ENCODE measurements at places on chromosomes 5 and 9.

DNA sequence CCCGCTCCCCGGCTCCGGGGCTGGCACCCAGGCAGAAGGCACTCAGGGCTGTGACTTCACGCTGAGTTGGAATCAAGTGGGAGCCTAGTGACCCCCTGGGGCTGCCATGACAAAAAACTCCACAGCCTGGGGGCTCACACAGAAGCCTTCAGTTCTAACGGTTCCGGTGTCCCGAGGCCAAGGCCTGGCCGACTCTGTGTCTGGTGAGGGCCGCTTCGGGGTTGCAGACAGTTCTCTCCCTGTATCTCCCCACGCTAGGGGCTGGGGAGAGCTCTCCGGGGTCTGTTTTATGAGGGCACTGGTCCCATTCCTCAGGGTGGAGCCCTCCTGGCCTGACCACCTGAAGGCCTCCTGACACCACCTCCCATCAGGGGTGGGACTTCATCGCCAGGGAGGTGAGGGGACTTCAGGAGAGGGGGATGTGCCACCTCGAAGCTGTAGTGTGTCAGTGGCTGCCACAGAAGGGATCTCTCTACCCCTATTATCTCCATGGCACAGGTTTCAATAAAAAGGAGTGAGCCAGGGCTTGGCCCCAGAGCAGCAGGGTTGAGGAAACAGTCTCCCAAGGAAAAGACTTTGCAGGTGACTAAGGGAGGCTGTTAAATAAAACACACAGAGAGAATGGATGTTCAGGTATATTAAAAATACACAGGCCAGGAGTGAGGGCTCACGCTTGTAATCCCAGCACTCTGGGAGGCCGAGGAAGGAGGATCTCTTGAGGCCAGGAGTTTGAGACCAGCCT, 1.5 kb upstream of the SLC6A3 start:
- DNase-seq, result no peak

DNA sequence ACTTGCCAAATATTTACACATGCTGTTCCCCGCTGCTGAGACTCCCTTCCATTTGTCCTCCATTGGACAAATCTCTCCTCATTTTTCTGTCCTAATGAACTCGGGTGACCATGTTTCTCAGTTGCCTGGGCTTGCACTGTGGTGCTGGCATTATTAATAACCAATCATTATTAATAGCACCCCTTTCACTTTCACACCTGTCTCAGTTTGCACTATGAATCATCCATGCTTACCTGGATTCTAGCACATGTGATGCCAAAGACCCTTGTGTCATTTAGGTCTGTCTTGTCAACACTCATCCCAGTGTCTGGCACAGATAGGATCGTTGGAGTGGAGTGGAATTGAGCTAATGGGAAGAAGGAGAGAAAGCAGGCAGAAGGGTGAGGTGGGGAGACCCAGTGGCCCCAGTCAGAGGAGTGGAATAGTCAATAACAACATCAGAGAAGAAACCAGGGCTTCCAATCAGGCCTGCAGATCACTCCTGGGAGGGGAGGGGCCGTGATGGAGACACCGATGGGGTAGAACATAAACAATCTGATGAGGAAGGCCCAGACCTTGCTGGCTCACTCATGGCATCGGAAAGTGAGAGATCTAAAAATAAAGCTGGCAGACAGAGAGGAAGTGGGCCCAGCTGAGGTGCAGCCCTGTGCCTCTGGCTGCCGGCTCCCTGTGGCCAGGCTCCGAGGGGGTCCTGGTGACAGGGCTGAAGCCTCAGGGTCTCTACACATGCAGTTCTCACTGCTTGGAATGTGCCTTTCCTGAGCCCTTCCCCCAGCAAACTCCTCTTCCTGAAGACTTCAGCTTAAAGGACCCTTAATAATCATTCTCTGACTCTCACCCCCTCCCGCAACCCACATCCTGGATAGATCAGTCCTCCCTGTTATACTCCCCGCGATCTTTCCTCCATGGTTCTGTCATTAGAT, 33.5 kb upstream of the CRB2 start:
- peak; percentile 11 for DNase-seq

- DNase-seq, result no peak
Measured at GRCh38 chr5:173287086-173287485, 41.1 kb downstream of the STC2 start.

GRCh38 chr9:83247732-83248131, 184.8 kb upstream of the RASEF start:
- DNase-seq, result no peak

DNA sequence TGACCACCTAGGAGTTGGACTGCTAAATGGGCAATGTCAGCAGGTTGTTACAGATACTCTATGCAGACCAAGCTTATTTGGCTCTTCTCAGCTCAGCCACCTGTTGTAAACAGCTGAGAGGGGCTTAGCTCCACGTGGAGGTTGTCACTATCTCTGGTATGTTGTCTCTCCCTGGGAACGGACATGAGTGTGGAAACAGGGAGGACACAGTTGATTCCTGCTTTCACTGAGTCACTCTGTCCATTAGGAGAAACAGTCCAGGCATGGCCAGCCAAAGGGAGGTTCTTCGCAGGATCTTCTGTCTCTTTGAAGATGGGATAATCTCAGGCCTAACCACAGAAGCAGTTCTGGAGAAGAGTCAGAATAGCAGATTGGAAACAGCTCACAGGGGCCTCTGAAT, 121.2 kb downstream of the PALM2AKAP2 start:
- no peak for DNase-seq

GRCh38 chr5:160966921-160967320, 114.9 kb upstream of the ATP10B start:
- no peak for DNase-seq

GRCh38 chr5:145554399-145554798, 280.7 kb downstream of the PRELID2 start:
- no peak for DNase-seq

DNA sequence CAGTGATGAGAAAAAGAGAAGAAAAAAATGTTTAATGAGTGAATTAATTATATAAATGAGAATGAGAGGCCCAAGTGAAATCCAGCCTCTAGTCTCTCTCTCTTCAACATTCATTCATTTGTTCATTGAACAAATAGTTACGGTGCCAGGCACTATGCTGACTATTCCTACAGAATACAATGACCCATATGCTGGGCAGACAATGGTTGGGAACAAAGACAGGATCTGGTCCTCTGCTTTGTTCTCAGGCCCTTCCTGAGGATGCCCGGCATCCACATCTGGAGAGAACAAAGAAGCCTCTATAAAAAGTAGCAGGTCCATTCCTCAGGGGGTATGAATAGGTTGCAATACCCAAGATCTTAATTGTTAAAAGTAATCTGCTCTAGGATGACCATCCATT, 6.9 kb downstream of the ADAM19 start:
- no peak for DNase-seq

DNA sequence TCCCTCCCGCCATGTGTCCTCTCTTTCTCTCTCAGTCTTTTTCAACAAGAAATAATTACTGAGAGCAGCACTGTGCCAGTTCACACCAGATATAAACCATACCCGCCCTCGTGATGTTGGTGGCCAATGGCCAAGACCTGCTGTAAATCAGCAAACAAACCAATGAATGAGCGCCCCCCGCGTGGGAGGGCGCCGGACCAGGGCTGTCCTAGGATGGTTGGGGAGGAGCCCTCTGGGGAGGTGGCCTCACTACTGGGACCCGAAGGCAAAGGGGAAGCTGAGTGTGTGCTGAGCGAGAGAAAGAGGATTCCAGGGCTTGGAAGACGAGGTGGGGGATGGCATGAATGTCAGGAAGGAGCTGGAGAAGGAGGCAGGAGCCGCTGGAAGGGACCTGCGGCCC, 51.2 kb upstream of the BARHL1 start:
- DNase-seq, result no peak

GRCh38 chr5:124593952-124594351, 152.5 kb downstream of the ZNF608 start:
- DNase-seq, result no peak

DNA sequence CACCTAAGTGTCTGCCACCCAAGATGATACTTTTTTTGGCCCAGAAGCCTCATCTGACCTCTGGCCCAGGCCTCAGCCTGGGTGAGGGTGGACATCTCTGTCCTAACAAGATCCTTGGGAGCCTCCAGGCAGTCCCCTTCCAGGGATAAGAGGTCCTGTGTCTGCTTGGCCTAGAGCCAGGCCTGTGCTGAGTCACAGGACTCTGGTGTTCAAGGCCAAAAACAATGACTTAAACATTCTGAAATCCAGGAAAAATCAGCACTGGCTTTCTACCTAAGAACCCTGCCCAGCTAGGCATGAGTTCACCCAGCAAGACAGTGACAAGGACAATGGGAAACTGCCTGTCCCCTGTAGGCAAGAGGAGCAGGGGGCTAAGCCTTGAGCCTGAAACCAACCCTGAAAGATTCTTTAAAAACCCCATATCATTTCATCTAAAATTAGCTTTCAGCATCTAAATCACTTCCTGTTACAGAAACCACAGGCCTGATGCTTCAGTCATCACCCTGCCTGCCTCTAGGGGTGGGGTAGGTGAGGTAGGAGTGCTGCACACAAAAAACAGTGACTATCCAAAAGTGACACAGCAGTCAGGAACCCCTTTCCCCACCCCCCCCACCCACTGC, 29.9 kb downstream of the CSF2 start:
- DNase-seq, result peak; percentile 61

DNA sequence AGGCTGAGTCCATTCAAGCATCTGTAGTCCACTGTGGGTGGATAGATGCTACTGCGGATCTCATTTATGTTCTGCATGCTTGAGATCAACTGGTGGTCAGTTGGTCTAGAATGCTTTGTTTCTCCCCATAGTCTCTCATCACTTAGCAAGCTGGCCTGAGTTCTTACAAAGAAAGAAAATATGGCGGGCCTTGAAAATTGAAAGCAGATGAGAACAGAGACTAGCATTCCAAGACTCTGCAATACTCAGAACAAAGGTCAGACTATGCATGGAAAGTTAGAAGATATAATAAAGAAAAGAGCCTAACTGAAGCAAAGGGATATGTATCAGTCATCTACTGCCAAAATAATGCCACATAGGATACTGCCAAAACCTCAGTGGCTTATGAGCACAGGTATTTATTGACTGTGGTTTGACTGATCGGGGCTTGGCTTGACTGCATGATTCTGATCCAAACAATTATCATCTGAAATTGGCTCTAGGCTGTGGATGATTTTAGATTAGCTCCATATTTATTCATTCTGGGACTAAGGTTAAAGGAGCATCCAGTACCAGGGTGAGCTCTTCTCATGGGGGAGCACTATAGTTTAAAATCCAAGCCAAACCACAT, 258.9 kb downstream of the TAF11L14 start:
- DNase-seq, result no peak

DNA sequence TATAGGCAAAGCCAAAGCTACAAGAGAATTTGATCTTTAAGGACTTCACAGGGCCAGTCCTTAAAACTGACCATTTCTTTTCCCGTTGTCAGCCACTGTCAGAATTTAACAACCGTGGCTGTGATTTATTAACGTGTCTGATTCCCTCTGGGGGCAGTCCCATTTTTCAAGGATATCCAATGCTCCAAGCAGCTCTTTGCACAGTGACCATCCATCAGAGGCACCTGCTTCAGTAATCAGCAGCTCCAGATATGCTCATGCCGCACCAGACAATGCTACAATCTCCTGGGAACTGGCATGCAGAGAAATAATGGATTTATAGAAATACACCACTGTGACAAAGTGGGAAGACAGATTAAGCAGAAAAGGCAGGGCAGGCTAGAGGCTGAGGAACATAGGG, 163.3 kb upstream of the PPP1R2B start:
- DNase-seq, result no peak

- no peak for DNase-seq
Measured at GRCh38 chr5:89320421-89321277, 437.7 kb upstream of the MEF2C start.

DNA sequence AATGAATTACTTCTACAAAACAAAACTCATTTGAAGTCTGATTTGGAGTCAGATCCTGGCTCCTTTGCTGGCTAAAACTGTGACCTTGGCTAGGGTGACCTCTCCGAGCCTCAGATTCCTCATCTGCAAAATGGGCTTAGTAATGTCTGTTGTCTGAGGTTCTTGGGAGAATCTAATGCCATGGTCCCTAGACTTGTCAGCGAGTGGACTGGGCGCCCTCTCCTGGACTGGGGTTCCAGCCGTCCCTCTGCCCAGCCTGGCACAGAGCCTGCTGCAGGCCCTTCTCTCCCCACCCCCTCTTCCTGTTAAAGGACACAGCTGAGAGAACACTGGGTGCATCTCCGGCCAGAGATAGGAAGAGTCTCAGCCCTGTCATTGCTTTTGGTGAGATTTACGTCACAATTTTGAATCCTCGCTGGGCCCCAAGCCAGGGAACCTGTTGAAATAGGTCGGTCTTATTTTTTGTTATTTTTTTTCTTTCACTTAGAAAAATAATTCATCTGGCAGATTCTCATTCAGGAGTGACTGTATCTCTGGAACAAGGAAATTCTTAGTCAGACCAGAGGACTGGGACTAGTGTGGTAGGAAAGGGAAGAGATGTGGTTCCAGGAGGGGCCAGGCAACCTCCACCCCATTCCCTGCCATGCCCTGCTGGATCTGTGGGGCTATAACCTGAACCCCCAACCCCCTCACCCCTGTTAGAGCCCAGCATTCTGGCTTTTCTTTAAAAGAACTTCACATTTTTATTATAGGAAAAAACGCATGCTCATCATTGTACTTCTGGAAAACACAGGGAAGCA, 48.2 kb upstream of the RPL26L1 start:
- peak; percentile 3 for DNase-seq

GRCh38 chr5:123391009-123391408, 32.2 kb downstream of the CEP120 start:
- DNase-seq, result no peak

DNA sequence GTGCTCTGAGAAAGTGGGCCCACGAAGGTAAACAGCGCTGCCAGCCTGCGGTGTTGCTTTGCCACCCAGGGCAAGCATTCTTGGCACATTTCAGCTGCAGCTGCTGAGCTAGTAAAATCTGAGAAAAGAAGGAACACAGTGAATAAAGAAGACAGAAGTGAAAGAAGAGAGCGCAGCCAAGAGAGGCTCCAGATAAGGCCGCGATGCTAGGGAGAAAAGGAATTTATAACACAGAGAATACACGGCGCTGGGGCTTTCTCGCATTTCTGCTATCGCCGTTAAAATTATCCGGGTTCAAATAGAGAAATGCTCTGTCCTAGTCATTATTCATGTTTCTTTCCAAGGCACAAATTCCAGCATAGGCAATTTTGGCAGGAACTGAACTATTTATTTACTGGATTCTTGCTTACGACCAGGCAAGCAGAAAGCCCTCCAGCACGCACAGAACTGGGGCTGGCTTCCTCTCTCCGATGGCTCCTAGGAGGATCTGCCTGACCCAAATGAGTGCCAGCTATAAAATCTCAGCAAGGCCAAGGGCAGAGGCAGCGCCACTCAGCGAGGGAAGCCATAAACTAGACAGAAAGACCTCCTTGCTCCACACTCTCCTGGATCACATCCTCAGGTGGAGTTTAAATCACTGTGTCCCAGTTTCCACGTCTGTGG, 111.2 kb downstream of the ATPSCKMT start:
- DNase-seq, result no peak

GRCh38 chr5:56610093-56610698, 205.2 kb upstream of the MAP3K1 start:
- DNase-seq, result no peak

- no peak for DNase-seq
Measured at GRCh38 chr5:17304282-17304681, 86.9 kb downstream of the BASP1 start.

Measured in activated T-helper 9 cell treated with anti-CD3 and anti-CD28 coated beads, Interleukin-2, amount 50 U/mL, for 16 hours (primary cell).